ENCODE measurements at places on chromosomes 7 and 10.

- DNase-seq: no peak
Observed at GRCh38 chr7:46444256-46444655, 523.2 kb upstream of the IGFBP3 start.

- DNase-seq: no peak
Observed at GRCh38 chr7:83486536-83486935, 162.4 kb downstream of the SEMA3E start.

GRCh38 chr10:17037910-17038309 lies 91.7 kb downstream of the CUBN start:
- no peak for DNase-seq

DNA sequence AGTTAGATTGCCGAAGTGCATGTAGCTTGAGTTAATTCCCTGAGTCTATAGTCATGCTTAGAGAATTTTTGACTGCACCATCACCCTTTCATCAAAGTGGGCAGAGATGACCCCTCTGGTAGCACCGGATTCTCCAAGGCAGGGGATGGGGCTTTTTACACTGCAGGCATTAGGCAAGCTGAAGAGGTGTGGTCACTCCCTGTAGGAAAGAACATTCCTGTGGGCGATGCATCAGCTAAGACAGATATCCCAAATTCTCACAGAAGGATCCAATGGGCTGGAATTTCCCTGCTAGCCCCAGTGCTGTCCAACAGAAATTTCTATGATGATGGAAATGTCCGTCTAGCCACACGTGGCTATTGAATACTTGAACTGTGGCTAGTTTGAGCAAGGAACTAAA lies 118.2 kb downstream of the ADAM12 start:
- no peak for DNase-seq

DNA sequence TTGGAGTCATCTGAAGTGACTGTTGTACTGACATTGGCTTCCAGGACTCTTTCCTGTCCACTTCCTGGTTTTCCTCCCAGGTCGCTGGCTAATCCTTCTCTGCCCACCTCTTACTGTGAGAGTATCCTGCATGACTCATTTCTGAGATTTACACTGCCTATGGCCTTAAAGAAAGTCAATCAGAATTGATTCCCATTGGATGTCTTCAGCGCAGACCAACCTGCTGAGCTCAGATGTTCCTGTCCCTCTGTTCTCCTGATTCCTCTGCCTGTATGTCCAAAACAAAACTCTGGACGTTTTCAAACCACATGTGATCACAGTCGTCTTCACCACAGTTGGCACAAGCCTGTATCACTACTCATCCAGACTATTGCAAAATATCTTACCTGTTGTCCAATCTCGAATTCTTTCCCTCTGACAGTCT lies 262.1 kb downstream of the CREB5 start:
- peak; percentile 28 for DNase-seq

DNA sequence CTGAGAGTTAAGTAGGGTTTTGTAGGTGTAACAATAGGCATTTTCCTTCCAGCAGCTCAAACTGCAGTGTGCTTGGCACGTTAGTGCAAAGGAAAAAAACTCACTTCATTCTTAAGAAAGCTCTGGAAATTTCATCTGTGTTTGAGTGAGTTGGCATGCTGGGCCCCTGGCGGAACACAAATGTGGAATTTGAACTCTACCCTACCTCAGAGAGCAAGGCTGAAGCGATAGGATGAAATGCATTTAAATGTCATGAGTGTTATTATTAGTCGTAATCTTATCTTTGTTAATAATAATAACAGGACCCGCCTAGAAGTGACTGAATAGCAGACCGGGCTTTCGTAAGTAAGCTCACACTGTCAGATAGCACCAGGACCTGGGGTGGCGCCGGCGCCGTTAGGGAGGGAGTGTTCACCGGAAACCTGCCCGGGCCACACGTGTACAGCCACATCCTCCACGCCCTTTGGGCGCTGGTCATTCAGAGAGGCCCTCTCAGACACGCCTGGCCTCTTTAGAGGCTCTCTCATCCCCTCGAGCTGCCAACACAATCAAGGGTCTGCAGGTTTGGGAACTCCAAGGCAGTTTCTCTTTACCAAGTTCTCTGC lies 63.5 kb downstream of the GRK5 start:
- DNase-seq: peak; percentile 28

DNA sequence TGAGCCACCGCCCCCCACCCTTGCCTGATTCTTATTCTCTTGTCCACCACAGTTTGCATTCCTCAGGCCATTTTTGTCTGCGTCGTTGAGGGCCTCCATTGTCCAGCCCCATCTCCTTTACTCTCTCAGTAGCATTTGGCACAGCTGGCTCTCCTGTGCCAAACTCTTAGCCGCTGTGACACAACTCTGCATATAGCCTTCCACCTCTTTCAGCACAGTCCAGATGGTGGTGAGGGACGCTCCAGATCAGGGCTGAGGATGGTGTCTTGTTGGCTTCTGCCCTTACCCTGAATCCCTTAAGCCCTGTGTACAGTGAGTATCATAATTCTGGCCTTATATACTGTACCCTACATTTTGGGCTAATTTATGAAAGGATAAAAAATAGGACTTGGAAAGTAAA lies 45.6 kb downstream of the BMPR1A start:
- no peak for DNase-seq

GRCh38 chr10:132233501-132234085 lies 46.8 kb downstream of the DPYSL4 start:
- DNase-seq: no peak

GRCh38 chr10:101166430-101166829 lies 35.3 kb downstream of the TLX1 start:
- DNase-seq: no peak
